ENCODE measurements at places on chromosomes 6 and 20.

DNA sequence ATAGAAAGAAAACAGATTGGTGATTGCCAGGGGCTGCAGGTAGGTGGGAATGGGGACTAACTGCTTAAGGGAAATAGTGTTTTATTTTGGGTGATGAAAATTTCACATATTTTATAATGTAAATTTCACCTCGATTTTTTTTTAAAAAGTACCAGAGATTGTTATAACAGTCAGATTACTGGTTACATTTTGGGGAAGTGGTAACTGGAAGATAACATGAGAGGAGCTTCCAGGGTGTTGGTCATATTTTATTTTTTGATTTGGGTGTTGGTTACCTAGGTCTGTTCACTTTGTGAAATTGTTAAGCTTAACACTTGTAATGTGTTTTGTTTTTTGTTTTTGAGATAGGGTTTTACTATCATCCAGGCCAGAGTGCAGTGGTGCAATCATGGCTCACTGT is 17.2 kb upstream of the CRIP3 start:
- DNase-seq = no peak

GRCh38 chr6:119620846-119621555 is 271.4 kb upstream of the MAN1A1 start:
- no peak for DNase-seq

- no peak for DNase-seq
Measured at GRCh38 chr6:85887461-85887860, 244.8 kb upstream of the SYNCRIP start.

DNA sequence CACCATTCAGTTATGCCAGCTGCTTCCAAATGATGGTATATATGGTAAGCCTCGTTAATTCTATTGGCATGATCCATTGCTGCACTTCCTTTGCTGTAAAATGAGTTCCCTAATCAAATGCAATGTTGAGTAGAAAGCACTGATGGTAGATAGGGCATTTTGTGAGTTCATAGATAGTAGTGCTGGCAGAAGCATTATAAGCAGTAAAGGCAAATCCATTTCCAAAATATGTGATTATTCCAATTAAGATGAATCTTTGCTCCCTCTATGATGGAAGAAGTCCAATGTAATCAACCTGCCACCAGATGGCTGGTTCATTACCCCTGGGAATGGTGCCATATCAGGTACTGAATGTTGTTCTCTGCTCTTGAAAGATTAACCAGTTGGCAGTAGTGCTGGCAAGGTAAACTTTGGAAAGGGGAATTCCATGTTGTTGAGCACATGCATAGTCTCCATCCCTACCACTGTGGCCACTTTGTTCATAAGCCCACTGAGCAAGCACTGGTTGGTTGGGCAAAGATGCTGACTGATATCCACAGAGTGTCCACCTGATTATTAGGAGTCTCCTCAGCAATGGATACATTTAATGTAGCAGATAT is 5.6 kb upstream of the TBPL1 start:
- no peak for DNase-seq

DNA sequence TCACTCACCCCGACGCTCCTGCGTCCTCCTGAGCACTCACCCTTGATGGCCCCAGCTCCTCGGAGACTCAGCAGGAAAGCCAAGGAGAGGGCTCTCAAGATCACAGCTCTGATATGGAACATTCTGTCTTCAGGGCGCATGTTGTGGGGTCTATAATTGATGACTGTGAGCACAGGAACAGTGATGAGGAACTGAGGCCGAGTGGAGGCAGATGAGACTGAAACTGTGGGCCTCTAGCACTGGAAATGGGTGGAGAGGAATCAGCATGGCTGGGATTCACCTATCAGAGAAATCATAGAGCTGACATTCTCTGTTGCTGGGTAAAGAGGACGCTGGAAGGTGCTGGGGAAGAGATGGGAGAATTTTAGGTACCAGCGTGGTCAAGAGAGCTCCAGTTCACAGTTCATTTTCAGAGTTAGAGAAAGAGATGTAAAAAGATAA is at the start of gene HLA-DPA1:
Gene HLA-DPA1 (minus strand): TSS at position 219 of the 441 bp plus-strand sequence.
- DNase-seq = no peak

DNA sequence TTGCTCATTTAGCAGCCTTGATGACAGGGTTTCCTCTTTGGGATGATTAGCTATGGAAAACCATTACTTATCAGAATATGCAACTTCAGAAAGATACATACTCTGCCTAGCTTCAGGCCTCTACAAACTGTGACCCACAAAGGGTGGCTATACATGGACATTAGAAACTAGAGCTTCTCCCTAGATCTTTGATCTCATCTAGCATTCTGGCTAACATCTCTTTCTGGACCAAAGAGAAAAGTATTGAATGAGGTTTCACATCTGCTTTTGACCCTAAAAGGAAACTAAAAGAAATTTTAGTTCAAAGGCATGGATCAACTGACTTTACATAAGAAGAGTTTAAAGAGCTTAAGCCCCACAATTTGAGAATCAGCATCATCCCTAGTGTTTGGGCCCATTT is 12.4 kb upstream of the HMGN3 start:
- DNase-seq = no peak

Data from T-helper 2 cell (primary cell).